ENCODE measurements at places on chromosomes 5 and 9.
A peak's percentile ranks its signal among the peaks of the same experiment; 100 is the strongest.

- peak; percentile 2 for DNase-seq
These were observed at the start of gene PALM2AKAP2 for GRCh38 chr9:109779711-109780452. Gene PALM2AKAP2, plus strand, starts transcription at chr9:109780198. Its CDS starts 291 bp downstream, at chr9:109780489.

DNA sequence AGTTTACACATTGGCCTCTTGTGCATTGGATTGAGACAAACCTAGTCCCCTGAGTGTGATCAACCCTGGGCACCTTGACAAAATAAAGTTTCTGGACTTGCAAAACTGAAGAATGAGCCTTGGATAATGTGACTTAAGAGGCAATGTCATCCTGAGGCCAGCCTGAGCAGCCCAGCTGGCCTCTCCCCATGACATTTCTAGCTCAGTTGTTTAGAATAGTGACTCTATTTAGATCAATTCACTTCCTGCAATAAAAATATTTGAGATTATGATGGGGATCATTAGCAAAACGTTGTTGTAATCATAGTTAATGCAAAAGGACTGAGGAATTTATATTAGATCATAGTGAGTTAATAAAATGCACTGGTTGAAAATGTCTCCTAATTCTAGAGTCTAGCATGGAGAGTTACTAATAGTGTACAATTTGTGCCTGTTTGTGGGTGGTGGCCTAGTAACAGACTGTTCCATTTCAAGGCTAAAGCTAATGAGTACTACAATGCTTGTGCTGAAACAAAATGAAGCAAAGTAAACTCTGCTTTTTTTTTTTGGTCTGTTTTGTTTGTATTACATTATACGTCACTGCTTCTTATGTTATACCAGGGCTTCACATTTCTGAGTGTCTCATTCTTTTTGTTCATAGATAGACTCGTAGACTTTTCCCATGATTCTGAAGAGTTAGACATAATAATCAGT is 10.9 kb upstream of the RHOBTB3 start:
- peak; percentile 7 for DNase-seq

- DNase-seq = no peak
These were observed 50.4 kb downstream of the PPIC start for GRCh38 chr5:122985954-122986721.

- no peak for DNase-seq
These were observed 66.4 kb downstream of the DAPK1 start for GRCh38 chr9:87564111-87564510.

GRCh38 chr5:95821110-95822021 is 1.2 kb downstream of the GLRX start:
- no peak for DNase-seq

- DNase-seq = peak; percentile 27
These were observed 28.3 kb downstream of the PTPN3 start for GRCh38 chr9:109469646-109470358.

GRCh38 chr5:18023275-18023674 is 389.0 kb downstream of the TAF11L14 start:
- no peak for DNase-seq

GRCh38 chr5:51396797-51397196 is 13.5 kb downstream of the ISL1 start:
- DNase-seq = no peak

GRCh38 chr5:6941631-6942030 is 228.4 kb downstream of the TENT4A start:
- DNase-seq = no peak

DNA sequence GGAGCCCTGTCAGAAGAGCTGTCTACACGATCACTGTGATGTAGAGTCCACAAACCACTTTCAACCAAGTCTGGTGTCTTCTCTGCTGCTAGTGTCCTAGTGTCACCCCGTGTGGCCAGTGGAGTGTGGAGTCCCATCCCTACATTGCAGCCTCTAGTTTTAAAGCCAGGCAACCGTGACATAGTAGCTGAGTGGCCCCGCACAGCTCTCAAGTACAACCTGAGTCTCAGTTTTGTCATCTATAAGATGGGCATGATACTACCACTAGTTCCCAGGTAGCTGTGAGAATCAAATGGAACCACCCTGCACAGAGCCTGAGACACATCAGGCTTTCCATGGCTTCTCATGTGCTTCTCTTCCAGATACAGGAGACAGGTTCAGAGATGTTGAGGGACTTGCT is 43.2 kb upstream of the AKNA start:
- DNase-seq = no peak

DNA sequence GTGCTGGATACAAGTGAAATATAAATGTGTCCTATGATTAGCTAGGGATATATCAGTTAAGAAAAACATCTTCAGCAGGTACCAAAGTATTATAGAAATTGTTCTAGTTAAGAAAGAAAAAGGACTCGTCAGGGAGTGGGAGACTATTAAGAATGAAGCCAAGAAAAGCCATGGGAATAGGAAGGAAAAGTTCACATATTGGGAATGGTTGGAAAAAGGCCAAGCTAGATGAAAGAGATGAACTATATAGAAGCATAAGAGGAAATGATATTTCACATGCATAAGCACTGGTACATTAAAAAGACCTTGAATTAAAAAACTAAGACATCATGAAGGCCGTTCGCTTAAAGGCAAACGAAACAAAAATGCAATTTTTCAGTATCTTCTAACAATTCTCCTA is 237.7 kb downstream of the ADAMTS6 start:
- no peak for DNase-seq

DNA sequence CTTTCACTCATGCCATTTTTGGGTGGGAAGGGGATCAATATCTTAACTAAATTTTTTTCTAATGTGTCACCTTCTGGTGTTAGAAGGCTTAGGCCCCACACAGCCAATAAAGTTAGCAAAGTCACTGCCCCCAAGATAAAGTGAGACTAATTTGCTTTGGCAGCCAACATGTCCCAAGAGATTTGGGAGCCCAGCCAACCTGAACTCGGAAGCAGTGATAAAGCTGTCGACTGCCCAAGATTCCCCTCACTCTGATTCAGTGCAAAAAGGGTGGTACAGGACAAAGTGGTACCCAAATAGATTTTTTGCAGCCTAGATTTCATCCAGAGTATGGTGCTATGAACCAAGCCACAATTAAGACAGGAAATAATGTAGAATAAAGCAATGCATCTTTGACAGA is 572.5 kb upstream of the ARRDC3 start:
- no peak for DNase-seq

DNA sequence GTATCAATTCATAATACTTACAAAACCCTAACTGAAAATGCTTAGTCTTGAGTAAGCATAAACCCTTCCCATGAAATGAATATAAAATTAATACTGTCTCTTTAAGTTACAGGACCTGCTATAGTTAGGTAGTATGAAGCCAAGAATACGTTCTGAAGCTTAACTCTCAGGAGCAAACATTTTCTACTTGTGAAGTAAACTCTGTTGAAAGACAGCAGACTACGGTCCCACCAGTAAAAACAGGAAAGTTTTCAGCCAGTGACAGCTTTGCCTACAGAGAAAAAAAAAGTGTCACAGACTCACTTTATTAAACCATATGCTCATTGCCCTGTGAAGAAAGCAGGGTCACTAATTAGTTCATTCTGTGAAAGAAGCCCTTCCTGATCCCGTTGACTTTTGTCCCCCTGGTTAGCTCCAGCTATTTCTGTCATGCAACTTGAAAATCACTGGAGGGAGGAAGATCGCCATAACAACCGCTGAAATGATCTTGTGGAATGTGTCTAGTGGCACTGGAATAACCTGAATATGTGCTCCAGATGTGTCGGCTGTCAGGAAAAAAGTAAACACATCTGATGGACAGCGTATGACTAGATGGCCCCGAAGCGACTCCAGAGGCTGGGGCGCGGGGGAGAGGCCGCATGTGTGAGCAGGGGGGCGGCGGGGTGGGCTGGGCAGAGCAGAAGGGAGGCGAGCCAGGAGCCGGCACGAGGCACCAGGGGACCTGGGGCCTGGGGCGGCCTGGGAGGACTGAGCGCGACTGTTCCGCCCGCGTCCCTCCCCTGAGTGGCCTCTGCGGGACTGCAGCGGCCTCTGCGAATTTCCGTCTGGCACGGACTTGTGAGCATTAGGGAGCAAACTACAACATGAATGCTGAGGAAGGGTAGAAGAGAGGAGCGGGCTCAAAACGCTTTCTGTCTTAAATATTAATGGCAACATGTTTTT is 41.9 kb downstream of the BNC2 start:
- peak; percentile 4 for DNase-seq

DNA sequence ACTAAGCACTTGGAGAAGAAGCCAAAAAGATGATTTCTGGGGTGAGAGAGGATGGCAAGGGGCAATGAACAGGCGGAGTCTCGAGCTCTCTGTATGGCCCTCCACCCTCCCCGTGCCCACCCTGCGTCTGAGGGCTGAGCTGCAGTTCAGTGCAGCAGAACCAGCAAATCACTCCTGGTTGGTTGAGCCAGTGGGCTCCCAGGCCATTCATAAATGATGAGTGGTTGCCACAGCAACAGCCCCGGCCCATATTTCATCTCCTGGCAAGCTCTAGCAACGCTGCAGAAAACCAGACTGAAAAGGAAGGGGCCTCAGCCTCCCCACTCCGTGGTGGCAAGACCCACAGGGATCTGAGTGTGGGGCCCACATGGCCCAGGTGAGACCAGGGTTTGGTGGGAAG is 93.8 kb upstream of the PPP1R26 start:
- DNase-seq = peak; percentile 16

- no peak for DNase-seq
These were observed 38.1 kb downstream of the DDX31 start for GRCh38 chr9:132631685-132632084.

DNA sequence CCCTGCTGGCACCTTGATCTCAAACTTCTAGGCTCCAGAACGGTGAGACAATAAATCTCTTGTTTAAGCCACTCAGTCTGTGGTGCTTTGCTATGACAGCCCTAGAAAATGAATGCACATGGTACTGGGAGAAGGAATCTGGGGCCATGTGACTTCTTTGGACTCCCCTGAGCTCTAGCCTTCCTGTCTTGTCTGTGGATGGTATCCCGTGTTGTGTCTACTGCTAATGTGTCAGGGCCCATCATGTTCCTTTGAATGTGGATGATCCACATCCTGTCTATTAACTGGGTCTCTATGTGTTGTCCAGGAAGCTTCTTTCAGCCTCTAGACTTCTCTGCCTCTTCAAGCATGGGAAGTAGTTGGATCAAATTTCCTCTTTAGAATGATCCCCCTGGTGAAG is 25.1 kb downstream of the IL7R start:
- DNase-seq = no peak

GRCh38 chr5:56565644-56566043 is 249.7 kb upstream of the MAP3K1 start:
- no peak for DNase-seq

DNA sequence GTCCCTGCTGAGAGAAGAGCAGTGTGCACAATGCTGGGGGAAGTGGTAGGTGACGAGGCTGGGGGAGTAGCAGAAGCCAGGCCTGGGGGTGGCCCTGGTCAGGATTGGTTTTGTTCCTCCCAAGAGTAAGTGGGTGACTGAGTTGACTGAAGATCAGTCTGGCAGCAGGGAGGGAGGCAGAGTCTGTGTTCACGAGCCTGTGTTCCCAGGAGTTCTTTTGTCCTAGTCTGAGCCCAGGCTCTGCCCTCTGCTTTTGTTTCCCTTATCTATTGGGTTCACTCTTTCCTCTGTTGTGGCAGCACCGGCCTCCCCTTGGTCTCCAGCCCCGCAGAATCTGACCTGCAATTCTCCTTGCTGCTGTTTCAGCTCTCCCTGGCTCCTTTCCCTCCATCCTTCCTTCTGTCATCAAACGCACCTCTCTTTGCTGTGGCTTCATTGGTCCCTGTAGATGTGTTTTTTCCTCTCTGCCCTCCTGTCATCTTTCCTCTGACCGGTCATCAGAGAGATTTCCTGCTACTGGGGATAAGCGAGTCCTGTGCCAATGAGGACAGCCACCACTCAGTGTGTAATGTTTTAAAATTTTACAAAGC is 607.4 kb downstream of the KIF4B start:
- DNase-seq = no peak

- DNase-seq = no peak
These were observed 20.7 kb downstream of the LHX2 start for GRCh38 chr9:124032247-124032646.

DNA sequence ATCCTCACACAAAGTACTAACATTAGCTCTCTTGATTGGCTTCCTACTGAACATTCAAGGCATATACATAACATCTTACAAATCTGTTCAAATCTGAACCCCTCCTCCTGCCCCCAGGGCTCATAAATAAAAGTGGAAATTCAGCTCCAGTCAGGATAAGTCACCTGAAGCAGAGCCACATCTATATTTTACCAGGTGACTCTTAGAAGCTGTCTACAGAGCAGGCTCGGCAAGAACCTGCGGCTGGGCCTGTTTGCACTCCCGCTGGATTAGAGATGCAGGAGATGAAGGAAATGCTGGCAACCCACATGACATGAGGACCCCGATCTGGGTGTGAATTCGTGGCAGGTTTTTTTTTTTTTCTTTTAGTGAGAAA is 3.0 kb upstream of the CPLX2 start:
- no peak for DNase-seq

- DNase-seq = no peak
These were observed 21.2 kb downstream of the OTULIN start for GRCh38 chr5:14685757-14686156.

DNA sequence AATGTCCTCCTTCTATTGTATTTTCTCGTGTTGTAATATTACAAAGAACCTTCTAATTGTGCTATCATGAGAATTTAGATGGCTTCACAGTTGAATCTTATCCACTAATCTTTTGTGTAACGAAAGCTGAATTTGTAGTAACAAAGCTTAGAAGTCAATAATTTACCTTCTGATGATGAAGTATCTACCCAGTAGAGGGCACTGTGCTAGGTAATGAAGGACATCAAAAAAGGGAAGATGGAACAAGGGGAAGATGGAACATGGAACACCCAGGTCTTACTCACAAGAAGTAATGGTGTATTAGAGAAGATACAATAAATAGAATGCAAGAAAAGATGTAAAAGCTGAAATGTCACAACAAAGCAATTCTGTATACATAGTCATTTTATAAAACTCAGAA is 131.0 kb upstream of the CCNG1 start:
- DNase-seq = no peak
